ENCODE measurements at places on chromosomes 1 and 21.

DNA sequence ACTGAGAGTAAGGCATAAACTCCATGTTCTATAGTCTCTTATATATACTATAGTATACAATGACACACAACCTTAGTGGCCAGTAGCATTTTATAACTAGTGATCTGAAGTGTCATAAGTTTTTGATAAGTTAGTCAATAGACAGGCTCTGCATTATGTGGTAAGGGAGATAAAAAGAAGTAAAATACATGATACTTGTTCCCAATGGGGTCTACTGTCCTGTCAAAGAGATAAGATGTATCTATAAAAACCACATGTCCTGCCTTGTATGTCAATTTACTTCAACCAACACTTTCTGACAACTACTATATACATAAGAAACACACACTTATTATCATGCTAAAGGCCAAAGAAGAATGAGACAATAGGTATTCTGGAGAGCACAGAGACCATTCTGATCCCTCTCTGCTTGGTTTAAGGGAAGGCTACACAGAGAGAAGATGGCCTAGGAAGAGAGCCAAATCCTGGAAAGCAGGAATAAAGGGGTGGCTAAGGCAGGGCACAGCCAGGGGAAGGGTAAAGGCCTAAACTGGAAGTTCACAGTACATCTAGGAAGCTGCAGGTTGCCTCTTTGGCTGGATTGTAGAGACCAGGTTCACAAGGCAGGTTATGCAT is 91.4 kb downstream of the LYST start:
- no peak for DNase-seq

DNA sequence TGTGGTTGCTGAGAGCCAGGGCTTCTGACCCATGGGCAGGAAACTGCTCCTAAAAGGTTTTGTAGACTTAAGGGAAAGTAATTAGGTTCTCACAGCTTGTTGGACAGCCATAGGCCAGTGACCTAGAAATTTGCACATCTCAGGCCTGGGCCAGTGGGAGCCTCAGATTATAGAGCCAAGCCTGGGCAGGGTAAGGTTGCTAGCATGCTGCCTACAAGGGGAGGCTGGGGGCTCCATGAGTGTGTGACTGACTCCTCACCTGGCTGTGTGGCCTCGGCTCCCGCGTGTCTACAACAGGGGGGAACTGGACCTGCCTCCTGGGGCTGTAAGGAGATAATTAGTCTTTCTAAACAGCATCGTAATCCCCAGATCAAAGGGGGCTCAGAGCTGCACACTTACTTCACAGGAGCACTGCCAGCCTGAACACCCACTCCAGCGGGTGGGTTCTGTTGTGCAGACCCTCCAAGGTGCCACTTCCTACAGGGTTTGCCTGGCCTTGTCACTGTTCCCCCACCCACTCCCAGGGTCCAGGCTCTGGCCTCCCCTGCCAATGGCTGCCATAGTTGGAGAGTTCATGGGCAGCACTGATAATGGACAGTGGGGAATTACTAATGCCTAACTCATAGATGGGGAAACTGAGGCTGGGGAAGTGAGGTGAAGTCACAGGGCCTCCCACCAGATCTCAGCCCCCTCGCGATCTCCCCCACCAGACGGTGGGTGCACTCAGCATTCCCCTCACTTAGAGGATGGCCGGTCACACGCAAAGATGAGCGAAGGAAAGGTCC is 230.4 kb upstream of the TMEM51 start:
- no peak for DNase-seq

- no peak for DNase-seq
These were observed 210.3 kb downstream of the AMY1C start for GRCh38 chr1:103960045-103960444.

DNA sequence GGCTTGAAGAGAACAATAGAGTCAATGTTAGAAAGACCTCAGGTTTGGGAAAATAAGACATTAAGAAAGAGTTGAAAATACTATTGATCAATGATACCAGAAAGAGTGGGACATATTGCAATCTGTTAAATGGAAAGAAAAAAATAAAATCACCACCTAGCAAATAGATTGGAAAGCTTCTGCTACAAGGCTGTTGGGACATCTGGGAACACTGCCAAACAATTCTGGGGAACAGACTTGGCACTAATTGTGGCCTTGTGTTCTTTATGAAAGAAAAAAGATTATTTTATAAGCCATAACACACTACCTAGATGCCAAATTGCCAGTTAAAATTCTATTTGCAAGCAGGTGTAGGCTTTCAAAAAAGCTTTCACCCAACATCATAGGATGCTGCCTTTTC is 137.8 kb downstream of the TSEN15 start:
- DNase-seq = peak; percentile 45

GRCh38 chr21:33945652-33946270 is 30.2 kb upstream of the ATP5PO start:
- peak; percentile 43 for DNase-seq

- peak; percentile 68 for DNase-seq
These were observed 150.0 kb downstream of the TOMM20 start for GRCh38 chr1:234978397-234979295.

GRCh38 chr1:42739753-42740700 is at the start of gene CLDN19:
Gene CLDN19 (minus strand): TSS chr1:42740236. CDS start chr1:42740063, 173 bp downstream.
- no peak for DNase-seq

GRCh38 chr1:218945050-218945449 is 228.6 kb upstream of the LYPLAL1 start:
- peak; percentile 92 for DNase-seq

- no peak for DNase-seq
These were observed 69.8 kb downstream of the MEGF6 start for GRCh38 chr1:3541465-3541864.

DNA sequence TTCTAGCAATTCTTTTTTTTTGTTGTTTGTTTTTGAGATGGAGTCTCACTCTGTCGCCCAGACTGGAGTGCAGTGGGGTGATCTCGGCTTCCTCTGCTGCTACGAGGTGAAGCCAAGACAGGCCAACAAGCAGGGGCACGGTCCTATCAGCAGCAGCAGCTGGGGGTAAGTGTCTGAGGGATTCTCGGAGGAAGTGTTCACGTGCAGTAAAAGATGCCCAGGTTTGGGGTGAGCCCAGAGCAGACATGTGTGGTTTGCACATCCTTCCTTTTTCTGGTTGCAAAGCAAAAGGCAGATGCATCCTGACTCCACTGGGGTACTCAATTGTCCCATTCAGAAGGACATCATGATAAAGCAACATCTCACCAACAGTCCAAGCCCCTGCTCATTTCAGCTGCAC is 27.7 kb downstream of the PIGP start:
- DNase-seq = no peak

- peak; percentile 53 for DNase-seq
These were observed 15.7 kb downstream of the IER5 start for GRCh38 chr1:181104042-181104789.

DNA sequence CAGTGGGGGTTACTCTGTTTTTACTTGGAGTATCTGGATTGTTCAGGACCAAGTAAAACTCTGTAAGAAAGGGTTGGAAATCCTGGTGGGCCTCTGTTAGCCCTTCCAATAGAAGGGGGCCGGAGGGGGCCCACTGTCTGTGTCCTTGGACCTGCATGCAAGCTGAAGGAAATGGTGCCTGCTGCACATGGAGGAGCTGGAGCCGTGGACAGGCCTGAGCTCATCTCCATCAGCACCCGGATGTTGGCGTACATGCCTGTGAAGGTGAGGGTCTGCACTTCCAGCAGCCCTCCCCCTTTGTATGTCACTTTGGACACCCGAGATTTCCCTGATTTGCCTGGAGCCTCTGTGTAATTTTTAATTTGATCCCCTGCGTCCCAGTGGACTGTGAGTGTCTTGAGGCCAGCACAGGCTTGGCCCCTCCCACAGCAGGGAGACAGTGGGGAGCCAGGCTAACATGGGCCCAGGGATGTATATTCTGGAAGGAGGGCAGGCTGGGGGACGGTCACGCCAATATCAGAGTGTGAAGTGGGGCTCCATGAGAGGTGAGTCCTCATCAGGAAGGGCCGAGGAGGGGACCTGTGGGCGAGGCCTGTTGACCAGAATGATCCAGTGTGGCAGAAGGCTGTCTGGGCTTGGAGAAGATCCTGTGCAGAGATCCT is 16.8 kb downstream of the GALNT2 start:
- no peak for DNase-seq

DNA sequence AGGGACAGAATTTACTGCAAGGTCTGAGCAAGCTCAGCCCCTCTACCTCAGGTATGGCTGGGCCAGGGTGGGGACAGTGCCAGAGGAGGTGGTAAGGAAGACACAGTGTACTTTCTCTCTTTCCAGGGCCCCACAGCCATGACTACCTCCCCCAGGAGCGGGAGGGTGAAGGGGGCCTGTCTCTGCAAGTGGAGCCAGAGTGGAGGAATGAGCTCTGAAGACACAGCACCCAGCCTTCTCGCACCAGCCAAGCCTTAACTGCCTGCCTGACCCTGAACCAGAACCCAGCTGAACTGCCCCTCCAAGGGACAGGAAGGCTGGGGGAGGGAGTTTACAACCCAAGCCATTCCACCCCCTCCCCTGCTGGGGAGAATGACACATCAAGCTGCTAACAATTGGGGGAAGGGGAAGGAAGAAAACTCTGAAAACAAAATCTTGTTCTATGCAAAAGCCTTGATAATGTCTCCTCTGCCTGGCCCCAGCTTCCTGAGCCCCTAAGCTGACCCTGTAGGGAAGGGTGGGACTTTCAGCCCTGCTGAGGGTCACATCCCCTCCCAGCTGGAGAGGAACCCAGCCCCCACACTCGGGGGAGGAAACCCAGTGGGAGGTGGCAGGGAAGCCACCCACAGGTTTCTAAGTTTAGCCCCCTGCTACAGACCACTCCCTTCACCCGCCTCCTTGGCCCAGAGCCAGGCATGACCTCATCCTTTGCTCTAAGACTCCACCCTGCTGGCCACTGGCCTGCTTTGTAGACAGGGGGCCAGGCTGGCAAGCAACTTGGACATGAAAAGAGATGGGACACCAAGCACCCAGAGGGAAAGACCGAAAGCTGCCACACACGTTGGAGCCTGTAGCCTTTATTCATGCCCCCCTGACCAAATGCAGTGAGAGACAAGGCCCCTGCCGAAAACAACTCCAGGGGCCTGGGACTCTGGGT is 6.4 kb downstream of the RHOC start:
- peak; percentile 92 for DNase-seq

DNA sequence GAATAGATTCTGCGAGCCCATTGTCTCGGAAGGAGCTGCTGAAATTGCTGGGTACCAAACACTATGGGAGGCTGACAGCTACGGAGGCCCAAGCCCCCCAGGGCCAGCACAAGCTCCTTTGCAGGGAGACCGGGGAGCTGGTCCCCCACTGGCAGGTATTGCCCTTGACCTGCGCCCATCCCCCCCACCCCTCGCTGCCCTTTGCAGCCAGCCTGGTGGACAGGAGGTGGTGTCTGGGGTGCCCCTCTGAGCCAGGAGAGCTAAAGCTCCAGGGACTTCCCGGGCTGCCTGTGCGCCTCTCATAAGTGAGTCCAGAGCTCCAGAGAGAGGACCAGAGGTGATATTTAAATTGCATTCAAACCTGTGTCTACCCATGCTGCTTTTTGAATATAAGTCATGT is 5.4 kb downstream of the SERTAD4 start:
- DNase-seq = no peak

DNA sequence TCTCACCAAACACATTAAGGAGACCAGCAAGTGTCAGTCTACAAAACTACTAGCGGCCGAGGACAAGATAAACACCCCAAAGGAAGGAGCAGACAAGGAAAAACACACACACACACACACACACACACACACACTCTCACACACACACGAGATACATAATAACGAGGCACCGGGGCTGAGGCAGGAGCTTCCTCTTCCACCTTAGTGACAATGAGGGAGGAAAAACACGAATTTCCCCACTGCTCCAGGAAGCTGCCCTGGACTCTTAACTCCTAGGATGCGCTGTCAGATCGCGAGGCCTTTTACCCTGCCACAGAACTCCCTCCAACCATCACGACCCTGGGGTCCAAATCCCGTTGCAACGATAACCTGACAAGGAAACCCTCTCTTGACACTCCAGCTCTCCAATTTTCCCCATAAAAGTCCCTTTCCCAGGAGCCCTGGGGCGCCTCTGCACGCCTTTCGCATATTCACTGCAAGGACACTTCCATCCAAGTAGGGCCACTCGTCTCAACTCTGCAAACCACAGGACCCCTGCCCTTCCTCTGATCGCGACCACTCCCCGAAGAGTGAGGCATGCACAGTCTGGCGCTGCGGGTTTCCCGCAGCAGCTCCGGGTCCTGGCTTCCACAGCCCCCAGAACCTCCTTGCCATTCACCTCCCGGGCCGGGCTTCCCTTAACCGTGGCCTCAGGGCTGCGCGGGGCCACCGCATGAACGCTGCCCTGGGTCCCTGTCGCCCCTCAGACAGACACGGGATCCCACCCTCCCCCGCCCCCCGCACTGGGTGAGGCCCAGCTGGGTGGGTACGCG is 581 bp downstream of the ETV3 start:
- DNase-seq = peak; percentile 21

GRCh38 chr1:27678747-27679146 is 6.8 kb upstream of the IFI6 start:
- DNase-seq = no peak

DNA sequence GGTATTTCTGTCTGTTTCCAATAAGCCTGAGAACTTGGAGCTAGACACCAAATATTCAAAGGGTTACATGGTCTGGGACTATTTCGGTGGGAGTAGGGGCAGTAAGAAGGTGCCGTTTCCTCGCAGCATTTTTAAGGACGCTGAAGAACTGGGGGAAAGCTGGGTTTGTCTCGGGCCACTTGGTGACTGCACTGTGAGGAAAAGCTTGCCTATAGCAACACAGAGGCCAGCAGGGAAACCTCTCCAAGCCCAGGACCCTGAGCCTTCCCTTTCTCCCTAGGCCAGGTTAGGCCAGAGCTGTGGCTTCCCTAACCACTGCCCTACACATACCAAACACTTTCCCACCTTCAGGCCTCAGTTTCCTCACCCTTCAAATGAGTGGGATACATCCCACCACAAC is 3.3 kb downstream of the GLIS1 start:
- DNase-seq = no peak

DNA sequence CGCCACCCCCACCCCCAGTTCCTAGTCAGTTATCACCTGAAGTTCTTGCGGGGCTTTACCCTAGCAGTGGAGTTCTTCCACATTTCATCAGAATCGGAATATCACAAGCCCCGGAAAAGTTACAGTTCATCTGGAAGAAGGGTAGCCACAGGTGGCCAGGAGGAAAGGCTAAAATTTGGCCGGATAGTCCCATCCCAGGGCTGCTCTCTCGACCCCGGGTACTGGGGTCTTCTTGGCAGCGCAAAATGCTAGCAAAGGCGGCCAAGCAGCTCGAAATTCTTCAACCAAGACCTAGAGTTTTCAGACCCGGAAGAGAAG is 7.9 kb downstream of the HLX start:
- DNase-seq = no peak

DNA sequence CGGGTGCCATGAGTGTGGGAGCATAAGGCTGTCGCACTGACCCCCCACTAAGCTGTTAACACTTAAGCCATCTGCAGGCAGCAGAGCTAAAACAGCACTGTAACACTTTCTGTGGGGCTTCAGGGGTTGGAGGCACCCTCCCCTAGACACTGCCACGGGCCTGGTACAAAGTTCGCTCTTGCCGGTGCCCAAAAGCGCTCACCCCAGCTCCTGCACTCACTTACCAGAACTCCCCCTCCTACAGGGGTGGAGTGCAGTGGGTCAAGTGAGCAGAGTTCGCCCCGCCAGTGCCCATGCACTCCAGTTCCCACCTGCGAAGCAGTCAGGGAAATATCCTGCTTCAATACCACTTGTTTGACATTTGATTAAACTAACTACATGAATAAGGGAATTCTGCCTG is 46.3 kb upstream of the CFAP298 start:
- DNase-seq = no peak

GRCh38 chr1:201212461-201213055 is 21.9 kb downstream of the IGFN1 start:
- DNase-seq = no peak

GRCh38 chr1:118200836-118201235 is 15.8 kb upstream of the SPAG17 start:
- DNase-seq = no peak

GRCh38 chr1:43315963-43316737 is 15.4 kb downstream of the TIE1 start:
- no peak for DNase-seq

Measured in MCF 10A (cell line).